ENCODE measurements at places on chromosomes 5 and 9.

- no peak for DNase-seq
Measured at GRCh38 chr9:122546196-122546595, 6.7 kb upstream of the OR1N2 start.

DNA sequence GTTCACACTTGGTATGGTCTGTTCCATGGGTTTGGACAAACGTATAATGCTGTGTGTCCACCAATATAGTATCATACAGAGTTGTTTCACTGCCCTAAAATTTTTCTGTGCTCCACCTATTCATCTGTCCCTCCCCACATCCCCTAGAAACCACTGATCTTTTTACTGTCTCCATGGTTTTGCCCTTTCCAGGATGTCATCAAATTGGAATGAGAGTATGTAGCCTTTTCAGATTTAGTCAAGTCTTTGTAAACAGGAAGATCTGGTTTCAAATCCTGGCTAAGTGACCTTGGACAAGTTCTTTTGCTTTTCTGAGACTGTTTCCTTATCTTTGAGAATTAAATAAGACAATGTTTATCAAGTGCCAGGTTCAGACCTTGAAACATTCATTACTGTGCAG lies 13.2 kb upstream of the LVRN start:
- DNase-seq, result no peak

- no peak for DNase-seq
Measured at GRCh38 chr9:72431036-72431435, 66.0 kb upstream of the ZFAND5 start.

DNA sequence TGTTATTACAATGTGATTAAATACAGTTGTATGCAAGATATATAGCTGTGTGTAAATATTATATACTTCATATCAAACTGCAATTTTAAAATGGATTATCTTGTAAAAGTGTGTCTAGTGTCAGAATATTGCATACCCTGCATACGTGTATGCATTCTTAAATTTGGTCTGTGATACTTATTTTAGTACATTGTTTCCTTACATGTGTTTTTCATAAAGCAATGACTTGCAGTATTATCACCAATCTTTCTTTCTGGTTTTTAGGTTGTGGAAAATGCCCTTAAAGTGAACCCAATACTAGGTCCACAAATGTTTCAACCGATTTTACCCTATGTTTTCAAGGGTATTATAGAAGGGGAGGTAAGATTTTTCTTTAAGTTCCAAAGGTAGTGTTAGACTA lies 28.5 kb upstream of the LRRC70 start:
- DNase-seq, result no peak

Measured in hypothalamus (tissue), 51 donors.